ENCODE measurements at places on chromosomes 5 and 9. TPM values are rescaled to one million over a fixed set of nuclear protein-coding genes. Genes with fewer than 3 reads are reported as not detected.

Gene GARIN3
- not detected for total RNA-seq

- no peak for DNase-seq
Measured at GRCh38 chr5:93569300-93570160, 11.5 kb downstream of the NR2F1-AS1 start.

DNA sequence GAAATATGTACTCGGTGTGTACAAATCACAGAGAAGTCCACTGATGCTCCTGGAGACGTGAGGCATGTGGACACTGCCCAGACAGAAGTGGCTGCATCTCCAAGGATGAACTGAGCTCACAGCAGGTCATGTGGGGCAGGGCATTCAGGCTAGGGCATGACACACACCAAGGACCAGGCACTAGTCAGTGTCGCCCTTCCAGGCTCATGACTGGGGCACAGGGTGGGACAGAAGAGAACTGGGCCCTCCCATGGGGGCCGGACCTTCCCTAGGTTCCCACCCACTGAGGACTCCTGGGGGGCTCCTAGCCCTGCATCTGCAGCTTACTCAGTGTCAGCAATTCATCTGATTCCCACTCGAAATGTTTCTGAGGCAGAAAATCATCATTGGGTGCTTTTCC lies 256.8 kb upstream of the IRX4 start:
- no peak for DNase-seq

Gene BRINP1
- total RNA-seq, result not detected

DNA sequence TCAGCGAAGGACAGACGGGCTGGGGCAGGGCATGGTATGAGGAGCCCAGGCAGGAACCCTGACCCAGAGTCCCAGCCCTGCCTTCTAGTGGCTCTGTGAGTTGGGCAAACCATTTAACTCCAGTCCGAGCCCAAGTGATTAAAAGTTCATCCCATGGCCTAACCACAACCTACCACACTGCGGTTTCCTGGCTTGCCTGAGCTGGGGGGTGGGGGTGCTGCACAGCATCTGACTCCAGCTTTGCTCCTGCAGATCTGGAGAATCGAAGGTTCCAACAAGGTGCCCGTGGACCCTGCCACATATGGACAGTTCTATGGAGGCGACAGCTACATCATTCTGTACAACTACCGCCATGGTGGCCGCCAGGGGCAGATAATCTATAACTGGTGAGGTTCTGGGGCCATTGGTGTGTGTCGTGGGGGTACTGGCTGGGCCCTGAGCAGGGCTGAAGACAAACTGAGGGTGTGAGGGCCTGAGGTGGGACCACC lies 49.0 kb downstream of the STOM start:
- DNase-seq, result no peak
